ENCODE measurements at places on chromosomes 4 and X.

DNA sequence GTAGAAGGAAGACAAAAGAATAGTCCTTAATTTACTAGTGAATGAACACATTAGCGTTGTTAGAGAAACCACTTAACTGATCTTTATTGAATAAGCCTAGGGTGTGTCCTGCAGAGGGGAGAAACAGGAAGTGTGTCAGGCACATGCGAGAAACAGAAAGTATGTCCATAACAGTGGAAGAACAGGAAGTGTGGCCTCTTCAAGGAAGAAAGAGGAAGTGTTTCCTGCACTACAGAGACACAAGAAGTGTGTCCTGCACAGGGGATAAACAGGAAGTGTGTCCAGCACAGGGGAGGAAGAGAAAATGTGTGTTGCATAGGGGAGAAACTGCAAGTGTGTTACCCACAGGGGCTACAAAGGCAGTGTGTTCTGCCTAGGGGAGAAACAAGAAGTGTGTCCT is 539.6 kb upstream of the PRKX start:
- DNase-seq = no peak

GRCh38 chrX:107448998-107449835 is at the start of gene FRMPD3:
Gene FRMPD3 (plus strand): TSS chrX:107449652. CDS start chrX:107526589, 76,937 bp downstream.
- DNase-seq = no peak

DNA sequence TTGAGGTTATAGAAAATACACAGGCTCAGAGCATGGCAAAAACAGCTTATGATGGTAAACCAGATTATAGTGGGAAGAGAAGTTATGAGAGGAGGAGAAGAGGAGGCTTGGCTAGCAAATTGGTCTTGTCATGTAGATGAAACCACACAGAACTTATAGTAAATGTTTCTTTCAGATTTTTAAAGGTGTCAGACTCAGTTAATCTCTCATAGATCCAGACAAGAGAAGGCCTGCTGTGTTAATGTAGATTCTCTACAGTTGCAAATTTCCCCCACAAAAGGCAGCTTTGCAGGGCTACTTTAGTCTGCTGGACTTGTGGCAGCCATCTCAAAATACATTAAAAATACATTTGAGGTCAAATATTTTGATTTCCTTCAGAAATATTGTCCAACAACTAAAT is 1731.7 kb downstream of the ARAP2 start:
- DNase-seq = no peak

DNA sequence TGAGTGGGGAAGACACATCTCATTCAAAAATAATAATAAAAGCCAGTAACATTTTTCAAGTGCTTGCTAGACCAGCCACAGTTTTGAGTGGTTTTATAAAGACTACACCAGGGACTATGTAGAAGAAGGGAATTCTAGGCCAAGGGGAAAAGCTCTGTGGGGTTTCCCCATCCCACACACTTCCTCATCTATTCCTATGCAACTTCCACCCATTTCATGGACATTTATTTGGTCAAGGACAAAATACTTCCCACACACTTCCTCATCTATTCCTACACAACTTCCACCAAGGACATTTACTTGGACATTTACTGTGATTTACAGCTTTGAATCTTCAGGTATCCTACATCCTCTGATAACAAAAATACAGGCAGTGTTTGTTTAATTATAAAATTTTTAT is 86.5 kb upstream of the KLF3 start:
- DNase-seq = no peak

GRCh38 chr4:56424176-56424575 is 11.2 kb downstream of the PPAT start:
- no peak for DNase-seq

- no peak for DNase-seq
Observed at GRCh38 chr4:162782778-162783525, 383.7 kb downstream of the NAF1 start.

DNA sequence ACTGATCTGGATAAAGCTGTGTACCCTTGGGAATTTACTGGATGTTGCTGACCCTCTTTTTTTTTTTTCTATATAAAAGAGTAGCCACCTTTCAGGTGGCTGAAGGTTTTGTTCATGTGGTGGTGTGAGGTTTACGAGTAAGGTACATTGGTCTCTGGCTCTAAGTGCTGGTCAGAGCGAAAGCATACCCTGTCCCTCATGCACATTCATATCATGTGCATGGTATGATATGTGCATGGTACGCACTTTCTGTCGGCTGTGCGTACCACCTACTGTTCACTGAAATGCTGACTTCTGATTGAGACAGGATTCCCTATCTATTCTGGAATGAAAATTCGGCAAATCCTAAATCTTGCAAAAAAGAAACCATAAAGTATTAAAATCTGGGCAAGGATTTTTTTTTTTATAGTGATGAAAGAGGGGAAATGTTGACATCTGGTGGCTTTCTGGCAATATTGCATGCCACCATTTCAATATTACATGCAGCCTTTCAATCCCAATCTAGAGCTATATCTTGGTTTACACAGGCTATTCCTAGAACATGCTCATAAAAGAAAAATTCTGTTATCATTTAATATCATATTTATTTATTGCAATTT is 32.8 kb downstream of the FAM149A start:
- peak; percentile 39 for DNase-seq

DNA sequence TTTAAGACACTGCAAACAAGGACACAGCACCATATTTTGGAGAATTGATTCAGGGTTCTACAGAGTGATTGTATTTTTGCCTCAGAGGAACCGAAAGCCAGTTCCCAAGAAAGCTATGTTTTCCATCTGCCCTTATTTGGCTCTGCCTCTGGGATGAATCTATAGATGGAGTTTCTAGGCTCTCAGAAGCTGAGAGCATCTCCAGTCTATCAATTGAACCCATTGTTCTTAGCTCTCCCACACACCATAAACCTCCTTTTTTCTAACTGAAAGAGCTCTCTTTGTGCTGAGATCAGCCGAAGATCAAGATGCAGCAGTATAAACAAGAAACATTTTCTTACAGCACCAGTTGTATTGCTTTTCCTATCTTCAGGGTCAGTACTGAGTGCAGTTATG is 16.9 kb downstream of the PLP1 start:
- DNase-seq = no peak

GRCh38 chr4:86848732-86849619 is at the start of gene SLC10A6:
Gene SLC10A6 (minus strand): TSS chr4:86849384. CDS start chr4:86849115, 269 bp downstream.
- DNase-seq = no peak

- DNase-seq = peak; percentile 35
Observed at GRCh38 chrX:69503782-69504625, at the start of gene NALF2. Gene NALF2 (plus strand): TSS chrX:69504326. CDS start chrX:69505283, 957 bp downstream.

DNA sequence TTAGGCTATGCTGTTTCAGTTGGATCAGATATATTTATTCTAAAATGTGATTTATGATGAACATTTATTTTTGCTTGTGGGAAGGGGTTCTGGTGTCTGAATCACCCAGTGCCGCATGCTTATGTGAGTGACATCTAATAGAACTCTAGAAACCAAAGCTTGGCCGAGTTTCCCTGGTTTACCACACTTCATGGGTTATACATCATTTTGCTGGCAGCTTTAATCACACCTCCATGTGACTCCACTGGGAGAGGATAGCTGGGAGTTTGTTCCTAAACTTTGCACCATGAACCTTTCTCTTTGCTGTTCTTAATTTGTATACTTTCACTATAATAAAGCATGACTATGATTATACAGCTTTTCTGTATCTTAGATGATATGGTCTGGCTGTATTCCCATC is 382.9 kb downstream of the INPP4B start:
- no peak for DNase-seq

DNA sequence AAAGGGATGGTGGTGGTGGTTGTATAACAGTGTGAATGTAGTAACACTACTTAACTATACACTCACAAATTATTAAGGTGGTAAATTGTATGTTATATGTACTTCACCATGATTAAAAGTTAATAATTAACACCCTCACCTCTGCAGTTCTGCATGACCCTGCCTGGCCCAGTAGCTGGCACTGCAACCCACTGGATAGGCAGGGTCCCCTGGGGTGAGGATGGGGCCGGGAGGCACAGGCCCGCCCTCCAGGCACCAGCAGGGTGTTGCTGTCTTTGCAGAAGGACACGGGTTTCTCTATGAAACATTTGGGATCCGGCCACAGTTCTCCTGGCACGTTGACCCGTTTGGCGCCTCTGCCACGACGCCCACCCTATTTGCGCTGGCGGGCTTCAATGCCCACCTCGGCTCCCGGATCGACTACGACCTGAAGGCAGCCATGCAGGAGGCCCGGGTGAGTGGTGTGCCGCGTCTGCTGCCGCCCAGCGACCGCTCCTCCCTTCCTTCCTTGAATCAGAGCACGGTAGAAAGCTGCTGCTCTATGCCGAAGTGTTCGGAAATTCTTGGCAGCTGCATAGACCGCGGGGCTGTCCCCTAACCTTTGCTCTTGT is 11.8 kb downstream of the MAN2B2 start:
- DNase-seq = no peak

GRCh38 chrX:9595174-9595573 is 130.3 kb downstream of the TBL1X start:
- DNase-seq = peak; percentile 22

DNA sequence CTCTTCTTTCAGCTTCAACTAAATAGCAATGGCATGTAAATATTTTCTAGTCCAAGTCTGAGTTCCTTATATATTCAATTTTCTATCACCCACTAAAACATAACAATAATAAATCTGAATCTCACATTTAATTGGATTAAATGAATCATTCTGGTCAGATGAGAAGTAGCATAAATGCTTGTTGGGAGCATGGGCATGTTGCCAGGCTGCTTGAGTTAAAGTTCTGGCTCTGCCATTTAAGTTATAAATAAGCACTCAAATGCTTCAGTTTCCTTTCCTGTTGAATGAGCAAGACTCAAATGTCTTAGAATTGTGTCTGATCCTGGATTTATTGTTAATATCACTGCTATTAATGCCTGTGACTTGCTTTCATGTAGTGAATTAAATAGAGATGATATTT is 496.3 kb downstream of the STPG2 start:
- DNase-seq = no peak

DNA sequence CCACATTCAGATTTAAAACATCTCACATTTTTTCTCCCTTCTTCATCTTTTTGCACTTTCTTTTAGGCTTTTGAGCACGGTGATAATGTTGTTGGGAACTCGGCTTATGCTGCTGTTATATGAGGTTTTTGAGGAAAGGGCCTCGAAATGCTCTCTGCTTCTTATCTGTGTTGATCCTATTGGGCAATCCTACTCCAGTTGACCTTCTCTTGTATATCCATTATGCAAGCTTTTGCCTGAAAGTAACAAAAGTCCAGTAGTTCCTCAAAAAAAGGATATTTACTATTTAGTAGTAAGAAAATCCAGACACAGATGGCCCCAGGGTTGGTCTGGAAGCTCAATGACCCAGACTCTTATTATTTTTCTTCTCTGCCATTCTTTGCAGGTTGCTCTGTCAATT is 57.7 kb upstream of the SPANXB1 start:
- no peak for DNase-seq

- DNase-seq = no peak
Observed at GRCh38 chr4:183675625-183676024, 16.5 kb downstream of the TRAPPC11 start.

- no peak for DNase-seq
Observed at GRCh38 chrX:149213264-149213663, 291.8 kb downstream of the IDS start.

- DNase-seq = no peak
Observed at GRCh38 chr4:80367737-80368136, 32.2 kb downstream of the CFAP299 start.

GRCh38 chrX:18871161-18871890 is 112.6 kb downstream of the PHKA2 start:
- no peak for DNase-seq

GRCh38 chr4:26076896-26077295 is 162.9 kb downstream of the SMIM20 start:
- DNase-seq = no peak

- no peak for DNase-seq
Observed at GRCh38 chr4:9999956-10000561, 21.2 kb downstream of the SLC2A9 start.

- peak; percentile 49 for DNase-seq
Observed at GRCh38 chrX:110145854-110146253, 142.9 kb downstream of the TMEM164 start.

DNA sequence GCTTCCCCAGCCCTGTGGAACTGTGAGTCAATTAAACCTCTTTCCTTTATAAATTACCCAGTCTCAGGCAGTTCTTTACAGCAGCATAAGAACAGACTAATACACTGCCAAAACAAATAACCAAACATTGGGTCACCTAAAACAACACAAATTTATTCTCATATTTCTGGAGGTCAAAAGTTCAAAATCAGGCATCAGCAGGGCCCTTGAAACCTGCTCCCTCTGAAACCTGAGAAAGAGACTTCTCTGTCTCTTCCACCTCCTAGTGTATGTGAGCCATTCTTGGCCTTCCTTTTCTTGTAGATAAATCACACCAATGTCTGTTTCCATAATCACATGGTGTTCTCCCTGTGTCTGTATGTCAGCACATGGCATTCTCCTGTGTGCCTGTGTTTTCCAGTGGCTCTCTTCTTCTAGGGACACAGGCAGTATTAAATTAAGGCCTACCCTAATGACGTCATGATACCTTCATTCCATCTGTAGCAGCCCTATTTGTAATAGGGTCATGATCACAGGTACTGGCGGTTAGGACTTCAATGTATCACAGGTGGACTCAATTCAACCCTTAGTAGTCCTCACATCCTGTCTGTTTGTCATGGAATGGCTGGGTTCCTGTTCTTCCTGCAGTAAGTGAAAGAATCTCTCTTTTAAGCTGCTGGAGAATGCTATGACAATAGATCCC is 147.3 kb upstream of the CLNK start:
- no peak for DNase-seq

GRCh38 chr4:150080337-150080736 is 2.1 kb downstream of the DCLK2 start:
- peak; percentile 41 for DNase-seq

GRCh38 chrX:19798423-19798822 is 89.0 kb downstream of the SH3KBP1 start:
- DNase-seq = no peak

GRCh38 chrX:106921637-106922036 is 1.4 kb downstream of the CLDN2 start:
- no peak for DNase-seq

GRCh38 chr4:39620551-39621313 is 17.9 kb downstream of the SMIM14 start:
- no peak for DNase-seq

- DNase-seq = no peak
Observed at GRCh38 chr4:164894702-164895101, 17.7 kb downstream of the APELA start.

DNA sequence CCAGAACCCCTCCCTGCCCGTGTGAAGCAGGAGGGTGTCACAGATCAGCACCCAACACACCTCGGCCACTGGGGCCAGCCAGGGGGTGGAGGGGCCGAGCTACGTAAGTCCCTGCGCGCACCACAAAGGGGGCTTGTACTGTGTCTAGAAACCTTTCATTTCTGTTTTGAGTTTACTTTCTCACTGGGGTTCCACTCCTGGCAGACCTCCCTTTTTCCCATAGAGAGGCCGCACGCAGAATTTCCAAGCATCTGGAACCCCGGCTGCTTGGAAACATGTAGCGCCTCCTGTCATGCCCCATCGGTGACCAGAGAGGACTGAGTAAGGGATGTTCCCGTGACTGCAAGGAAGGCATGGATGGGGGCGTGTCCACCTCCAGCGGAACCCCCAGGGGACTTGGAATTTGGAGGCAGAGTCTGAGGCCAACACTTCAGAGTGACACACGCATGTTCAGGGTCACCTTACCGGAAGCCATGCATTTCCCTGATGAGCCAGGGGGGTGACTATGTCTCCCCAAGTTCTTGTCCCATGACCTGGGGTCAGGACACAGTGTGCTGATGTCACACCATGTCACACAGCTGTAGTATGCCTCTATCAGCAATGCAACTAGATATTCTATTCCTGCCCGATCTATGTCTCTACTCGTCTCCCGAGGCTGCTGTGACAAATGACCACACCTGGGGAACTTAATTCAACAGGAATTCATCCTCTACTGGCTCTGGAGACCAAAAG is 105.3 kb downstream of the DHRSX start:
- no peak for DNase-seq
